Activated CD4-positive, alpha-beta T cell treated with anti-CD3 and anti-CD28 coated beads, Interleukin-2, amount 10 ng/mL, durations not matched to agents 7 days and 5 days (primary cell): ENCODE measurements at places on chromosomes 7 and 10. TPM values are rescaled to one million over a fixed set of nuclear protein-coding genes. Genes with fewer than 3 reads are reported as not detected.

DNA sequence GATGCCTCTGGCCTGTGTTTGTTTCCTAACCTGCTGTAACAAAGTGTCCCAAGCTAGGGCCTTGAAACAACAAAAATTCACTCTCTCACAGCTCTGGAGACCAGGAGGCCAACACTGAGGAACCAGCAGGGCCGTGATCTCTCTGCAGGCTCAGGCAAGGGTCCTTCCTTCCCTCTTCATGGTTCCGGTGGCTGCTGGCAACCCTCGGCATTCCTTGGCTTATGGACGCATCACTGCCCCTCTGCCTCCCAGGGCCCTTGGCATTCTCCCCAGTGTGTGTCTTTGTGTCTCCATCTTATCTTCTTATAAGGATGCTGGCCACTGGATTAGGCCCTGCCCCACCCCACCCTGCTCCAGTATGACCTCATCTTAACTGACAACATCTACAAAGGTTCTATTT is 17.0 kb downstream of the CNPY1 start:
- H3K27ac ChIP-seq, result no peak overlapping the region
- DNase-seq, result no peak
- no peaks in the 10 kb centered on the region for H3K36me3 ChIP-seq
- peaks cover 9% of the 10 kb centered on the region for H3K4me1 ChIP-seq
- peaks cover 55% of the 10 kb centered on the region for H3K27me3 ChIP-seq

DNA sequence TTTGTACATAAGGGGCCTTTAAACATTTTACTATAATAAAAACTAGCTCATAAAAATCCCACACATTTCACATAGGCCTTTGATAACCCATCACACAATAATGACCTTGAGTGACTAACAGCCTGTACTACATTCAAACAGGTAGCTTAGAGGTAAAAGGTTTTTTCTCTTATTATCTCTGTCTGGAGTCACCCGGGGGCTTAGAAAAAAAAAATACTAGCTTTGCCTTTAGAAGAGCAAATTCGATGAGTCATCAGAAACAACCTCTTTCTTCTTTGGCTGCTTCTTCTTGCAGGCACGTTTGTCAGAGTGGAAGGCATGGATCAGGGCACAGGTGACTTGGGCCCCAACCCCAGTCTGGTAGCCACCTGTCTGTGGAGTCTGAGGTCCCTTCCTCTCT is 43.4 kb upstream of the ADO start:
- H3K4me3 ChIP-seq, result no peak overlapping the region
- peaks cover 4% of the 10 kb centered on the region for H3K36me3 ChIP-seq
- DNase-seq, result no peak

- H3K4me3 ChIP-seq, result no peak overlapping the region
- H3K4me1 ChIP-seq, result no peaks in the 10 kb centered on the region
- DNase-seq, result no peak
- H3K27ac ChIP-seq, result no peak overlapping the region
- H3K36me3 ChIP-seq, result no peaks in the 10 kb centered on the region
- no peaks in the 10 kb centered on the region for H3K27me3 ChIP-seq
These were observed 165.7 kb downstream of the LRMDA start for GRCh38 chr10:75596930-75597620.

DNA sequence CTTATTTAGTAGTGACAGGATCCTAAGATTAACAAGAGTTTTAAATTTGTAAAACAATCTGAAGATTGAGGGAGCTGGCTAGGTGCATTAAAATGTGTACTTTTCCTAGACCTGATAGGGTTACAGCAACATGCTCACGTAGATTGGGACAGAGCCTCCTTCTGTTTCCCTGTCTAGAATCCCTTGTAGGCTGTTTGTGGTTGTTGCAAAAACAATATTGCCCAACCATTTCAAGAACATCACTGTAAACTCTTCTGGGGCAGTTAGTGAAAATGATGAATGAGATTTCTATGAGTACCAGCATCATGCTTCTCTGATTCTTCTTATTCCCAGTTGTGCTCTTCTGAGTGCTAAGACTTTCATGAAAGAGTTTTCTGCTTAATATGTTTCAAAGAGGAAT is 14.7 kb upstream of the CPED1 start:
- no peak overlapping the region for H3K4me3 ChIP-seq
- no peak overlapping the region for H3K27ac ChIP-seq
- H3K4me1 ChIP-seq, result no peaks in the 10 kb centered on the region

DNA sequence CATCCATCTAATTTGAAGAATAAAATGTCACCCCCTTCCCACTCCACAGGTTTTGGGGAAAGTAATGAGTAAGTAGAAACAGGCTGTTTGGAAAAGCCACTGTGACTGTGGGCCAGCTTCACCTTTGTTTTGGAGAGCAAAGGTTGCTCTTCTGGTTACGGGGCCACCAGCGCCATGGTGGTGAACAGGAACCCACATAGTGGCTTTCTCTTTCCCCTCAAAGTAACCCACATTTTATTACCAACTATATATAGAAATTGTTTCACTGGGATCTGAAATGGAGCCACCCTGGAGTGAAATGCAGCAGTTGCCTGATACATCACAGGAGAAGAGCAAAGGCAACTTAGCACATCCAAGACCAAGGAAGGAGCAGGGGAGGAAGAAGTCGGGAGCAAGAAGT is 112.3 kb upstream of the EFCAB10 start:
- peaks cover 17% of the 10 kb centered on the region for H3K36me3 ChIP-seq
- H3K27ac ChIP-seq, result peak overlapping the region; percentile 65
- H3K27me3 ChIP-seq, result no peaks in the 10 kb centered on the region

GRCh38 chr7:54596747-54597146 is 54.6 kb downstream of the VSTM2A start:
- no peak overlapping the region for H3K4me3 ChIP-seq
- no peaks in the 10 kb centered on the region for H3K36me3 ChIP-seq
- H3K27ac ChIP-seq, result no peak overlapping the region
- no peaks in the 10 kb centered on the region for H3K27me3 ChIP-seq
- DNase-seq, result no peak
- no peaks in the 10 kb centered on the region for H3K4me1 ChIP-seq

- DNase-seq, result no peak
- no peak overlapping the region for H3K27ac ChIP-seq
- H3K4me3 ChIP-seq, result peak overlapping the region; percentile 31
These were observed 2.4 kb downstream of the CACUL1 start for GRCh38 chr10:118752409-118752808.

GRCh38 chr10:35606430-35606829 is 1.3 kb downstream of the GJD4 start:
- no peaks in the 10 kb centered on the region for H3K36me3 ChIP-seq
- peaks cover 37% of the 10 kb centered on the region for H3K27me3 ChIP-seq

DNA sequence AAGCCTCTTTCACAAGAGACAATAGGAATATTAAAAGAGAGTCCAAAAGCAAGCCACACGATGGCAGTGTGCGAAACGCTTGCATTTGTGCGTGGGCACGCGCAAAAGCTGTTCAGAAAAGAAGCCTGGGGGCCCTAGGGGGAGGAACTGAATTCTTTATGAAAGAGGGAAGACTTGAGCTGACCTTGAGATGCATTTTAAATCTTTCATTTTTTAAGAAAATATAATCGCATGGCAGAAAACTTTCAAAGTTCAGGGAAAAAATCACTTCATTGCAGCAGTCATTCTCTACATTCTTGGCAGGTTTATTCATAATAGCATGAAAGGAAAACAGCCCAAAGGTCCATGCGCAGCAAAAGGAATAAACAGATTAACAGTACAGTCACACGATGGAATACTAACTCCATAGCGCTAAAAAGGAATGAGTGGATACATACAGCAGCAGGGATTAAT is 206.5 kb upstream of the PRKCQ start:
- no peaks in the 10 kb centered on the region for H3K4me1 ChIP-seq
- H3K4me3 ChIP-seq, result no peak overlapping the region
- no peak for DNase-seq
- no peak overlapping the region for H3K27ac ChIP-seq

DNA sequence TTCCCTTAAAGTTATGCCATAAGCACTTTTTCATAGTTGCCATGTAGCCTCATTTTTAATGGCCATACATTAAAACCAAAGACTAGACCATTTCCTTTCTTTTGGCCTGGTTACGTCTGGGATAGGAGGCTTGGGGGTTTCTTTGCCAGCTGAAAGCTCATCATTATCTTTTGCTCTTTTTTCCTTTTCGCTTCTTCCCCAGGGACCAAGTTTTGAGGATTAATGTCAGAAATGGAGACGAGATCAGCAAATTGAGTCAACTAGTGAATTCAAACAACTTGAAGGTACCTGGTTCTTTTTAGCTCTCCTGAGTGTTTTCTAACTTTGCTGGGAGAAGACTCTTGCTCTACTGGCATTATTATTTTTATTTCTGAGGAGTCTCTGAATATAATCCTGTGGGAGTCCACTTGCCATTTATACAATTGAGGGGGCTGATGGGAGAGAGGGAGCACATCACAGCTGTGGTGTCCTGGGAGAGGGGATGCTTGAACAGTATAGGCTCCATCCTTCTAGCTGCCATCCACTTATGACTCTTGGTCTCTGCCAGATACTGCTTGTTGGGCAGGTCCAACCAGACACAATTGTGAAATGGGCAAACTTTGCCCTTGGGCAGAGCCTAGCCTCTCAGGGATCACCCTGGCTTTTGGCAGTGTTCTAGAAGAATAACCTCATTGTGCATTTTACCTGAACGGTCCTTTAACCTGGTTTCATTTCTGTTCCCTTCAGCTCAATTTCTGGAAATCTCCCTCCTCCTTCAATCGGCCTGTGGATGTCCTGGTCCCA is 5.8 kb downstream of the CPA4 start:
- H3K36me3 ChIP-seq, result no peaks in the 10 kb centered on the region
- H3K4me1 ChIP-seq, result no peaks in the 10 kb centered on the region
- DNase-seq, result no peak
- no peaks in the 10 kb centered on the region for H3K27me3 ChIP-seq
- no peak overlapping the region for H3K27ac ChIP-seq

- no peak overlapping the region for H3K4me3 ChIP-seq
- H3K4me1 ChIP-seq, result no peaks in the 10 kb centered on the region
- DNase-seq, result no peak
- H3K27me3 ChIP-seq, result peaks cover 2% of the 10 kb centered on the region
- no peak overlapping the region for H3K27ac ChIP-seq
These were observed 60.9 kb downstream of the GLI3 start for GRCh38 chr7:42175834-42176723.

DNA sequence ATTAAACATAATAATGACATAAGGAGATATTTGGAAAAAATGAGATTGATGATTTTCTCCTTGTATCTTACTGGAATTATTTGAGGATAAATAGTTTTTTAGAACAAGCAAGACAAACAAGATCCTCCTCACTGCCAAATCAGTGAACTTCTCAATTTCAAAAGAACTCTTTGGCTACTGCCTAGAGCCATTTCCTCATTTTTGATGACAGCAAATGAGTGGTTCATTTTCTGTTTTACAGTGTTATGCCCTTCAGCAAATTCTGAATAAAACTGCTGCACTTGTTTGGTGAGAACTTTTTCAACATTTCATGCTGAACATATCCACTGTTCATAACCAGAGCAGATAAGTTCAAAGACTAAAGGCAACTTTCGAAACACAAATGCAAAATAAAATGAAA is 42.5 kb upstream of the AHR start:
- no peak overlapping the region for H3K27ac ChIP-seq
- peaks cover 7% of the 10 kb centered on the region for H3K36me3 ChIP-seq
- DNase-seq, result no peak
- no peaks in the 10 kb centered on the region for H3K27me3 ChIP-seq

DNA sequence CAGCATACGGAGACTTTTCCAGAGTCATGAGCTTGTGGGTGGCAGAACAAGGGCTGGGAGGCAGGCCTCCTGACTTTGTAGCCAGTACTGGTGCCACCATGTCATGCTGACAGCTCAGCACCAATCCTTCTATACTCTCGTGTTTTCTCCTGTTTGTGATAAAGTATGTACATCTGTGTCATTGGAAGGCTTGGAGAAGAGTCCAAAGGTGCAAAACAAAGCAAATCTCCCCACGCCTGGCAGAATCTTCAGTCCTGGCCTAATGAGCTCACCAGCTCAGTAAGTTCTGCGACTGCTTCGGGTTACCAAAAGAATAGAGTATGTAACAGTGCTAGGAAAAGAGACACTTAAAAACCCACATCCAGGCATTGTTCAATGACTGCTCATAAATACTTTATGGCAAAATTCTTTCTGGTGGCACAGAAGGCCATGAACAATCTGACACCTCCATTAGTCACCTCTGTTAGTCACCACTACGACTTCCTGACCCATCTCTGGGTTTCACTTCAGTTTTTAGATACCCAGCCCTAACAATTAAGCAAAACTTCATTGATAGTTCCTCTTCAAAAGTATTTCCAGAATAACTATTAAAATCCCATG is 24.5 kb downstream of the STEAP1 start:
- no peak for DNase-seq
- peaks cover 10% of the 10 kb centered on the region for H3K4me1 ChIP-seq
- no peaks in the 10 kb centered on the region for H3K36me3 ChIP-seq
- H3K27me3 ChIP-seq, result no peaks in the 10 kb centered on the region
- H3K4me3 ChIP-seq, result no peak overlapping the region

DNA sequence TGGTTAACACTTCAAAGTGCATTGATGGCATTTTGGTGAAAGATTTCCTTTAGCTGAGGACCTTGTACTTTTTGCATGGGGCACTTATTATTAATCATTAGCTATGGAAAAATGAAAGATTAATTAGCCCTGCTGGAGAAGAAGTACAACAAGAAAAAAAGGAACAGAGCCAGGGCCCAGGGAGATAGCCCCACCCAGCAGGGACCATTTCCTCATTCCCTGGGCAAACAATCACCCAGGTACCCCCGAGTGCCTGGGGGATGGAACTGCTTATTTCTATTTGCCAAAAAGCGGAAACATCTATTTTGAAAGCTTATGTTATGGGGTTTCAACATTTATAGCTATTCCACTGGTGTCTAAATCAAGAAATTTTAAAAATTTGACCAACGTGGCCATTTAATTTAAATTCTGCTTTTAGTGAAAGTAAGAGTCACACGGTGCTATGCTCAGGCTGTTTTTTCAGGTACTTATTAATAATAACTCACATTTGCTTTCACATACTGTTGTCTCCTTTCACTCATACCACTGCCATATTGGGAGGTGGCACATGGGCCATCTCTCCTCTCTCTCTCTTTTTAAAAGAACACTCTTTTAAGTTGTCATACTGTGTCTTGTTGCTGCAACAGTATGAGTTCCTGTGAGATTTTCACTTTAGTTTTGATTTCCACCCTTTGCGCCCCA is 143.6 kb upstream of the KIF5B start:
- H3K4me1 ChIP-seq, result no peaks in the 10 kb centered on the region
- no peak overlapping the region for H3K4me3 ChIP-seq
- no peak overlapping the region for H3K27ac ChIP-seq
- DNase-seq, result no peak
- no peaks in the 10 kb centered on the region for H3K36me3 ChIP-seq
- no peaks in the 10 kb centered on the region for H3K27me3 ChIP-seq

The GIMAP4 gene
- total RNA-seq, result 335 TPM

The TBX20 gene
- 0.27 TPM for total RNA-seq

The SPDYE8 gene
- total RNA-seq, result not detected

The HOXA1 gene
- total RNA-seq, result 0.22 TPM

The OR2A1 gene
- 0.06 TPM for total RNA-seq

The PNLIPRP3 gene
- total RNA-seq, result not detected

The FGFBP3 gene
- 1.4 TPM for total RNA-seq
